Stimulated activated CD4-positive, alpha-beta T cell treated with anti-CD3 and anti-CD28 coated beads, Interleukin-4, amount 100 ng/mL, for 1 hour (primary cell): ENCODE measurements at places on chromosomes 13 and 19.

GRCh38 chr19:49520705-49521319 lies 7.0 kb upstream of the RCN3 start:
- no peak for DNase-seq

DNA sequence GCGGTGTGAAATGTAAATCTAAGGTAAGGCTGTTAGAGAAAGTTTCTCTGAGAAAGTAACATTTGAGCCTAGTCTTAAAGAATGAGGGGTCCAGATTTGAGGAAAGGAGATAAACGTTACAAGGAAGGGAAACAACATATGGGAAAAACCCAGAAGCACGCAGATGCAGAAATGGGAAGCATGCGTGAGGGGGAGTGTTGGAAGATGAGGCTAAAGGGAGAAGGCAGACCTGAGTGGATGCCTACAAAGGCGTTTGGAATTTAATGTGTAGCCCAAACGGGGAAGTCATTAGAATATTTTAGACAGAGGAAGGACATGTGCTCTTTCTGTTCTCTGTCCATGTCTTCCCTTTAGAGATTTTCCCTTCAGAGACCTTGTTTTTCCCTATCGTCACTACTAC lies 61.0 kb downstream of the TPT1 start:
- no peak for DNase-seq

DNA sequence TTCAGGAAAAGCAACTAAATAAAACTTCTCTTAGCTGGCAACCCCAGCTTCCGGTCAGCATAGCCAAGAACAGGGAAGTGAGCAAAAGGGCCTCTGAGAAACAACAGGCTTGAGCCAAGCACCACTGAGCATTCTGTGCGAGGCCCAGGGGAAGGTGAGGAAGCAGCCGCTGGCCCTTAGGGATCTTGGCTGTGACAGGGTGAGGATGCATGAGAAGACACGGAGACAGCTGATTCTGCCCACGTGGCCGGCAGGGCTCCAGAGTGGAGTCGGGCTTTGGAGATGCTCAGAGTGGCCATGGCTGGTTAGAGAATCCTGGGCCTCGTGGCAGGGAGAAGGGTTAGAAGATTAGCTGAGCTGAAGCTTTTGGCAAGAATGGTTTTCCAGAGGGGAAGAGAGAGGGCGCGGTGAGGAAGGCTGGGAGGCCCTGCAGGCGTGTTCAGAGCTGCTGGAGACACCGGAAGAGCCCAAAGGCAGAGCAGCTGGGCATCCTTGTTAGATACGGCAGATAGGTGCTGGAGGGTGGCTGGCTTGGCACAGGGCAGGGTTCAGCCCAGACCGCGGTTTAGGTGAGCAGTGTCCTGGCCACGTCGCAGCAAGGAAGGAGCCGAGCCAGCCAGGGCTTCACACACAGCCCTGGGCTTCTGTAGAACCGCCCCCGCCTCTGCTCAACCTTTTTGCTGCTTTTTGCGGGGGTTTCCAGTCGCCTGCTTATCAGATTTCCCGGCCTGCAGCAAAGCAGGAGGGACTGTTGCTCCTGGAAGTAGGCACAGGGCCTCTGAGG lies 17.3 kb downstream of the UPF1 start:
- DNase-seq: no peak

- DNase-seq: no peak
Observed at GRCh38 chr19:17933414-17934129, 757 bp downstream of the CCDC124 start.

DNA sequence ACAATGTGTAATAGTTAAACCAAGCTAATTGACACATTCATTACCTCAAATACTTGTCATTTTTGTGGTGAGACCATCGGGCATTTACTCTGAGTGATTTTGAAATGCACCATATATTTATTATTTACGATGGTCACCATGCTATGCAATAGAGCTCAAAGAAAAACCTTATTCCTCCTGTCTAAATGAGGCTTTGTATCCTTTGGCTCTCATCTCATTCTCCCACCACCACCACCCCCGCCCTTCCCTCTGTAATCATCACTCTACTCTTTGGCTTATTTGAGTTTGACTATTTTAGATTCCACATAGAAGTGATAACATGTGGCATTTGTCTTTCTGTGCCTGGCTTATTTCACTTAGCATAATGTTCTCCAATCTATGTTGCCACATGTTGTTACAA lies 124.9 kb downstream of the CYSLTR2 start:
- no peak for DNase-seq

- DNase-seq: no peak
Observed at GRCh38 chr19:24069905-24070657, 16.9 kb upstream of the ZNF254 start.

DNA sequence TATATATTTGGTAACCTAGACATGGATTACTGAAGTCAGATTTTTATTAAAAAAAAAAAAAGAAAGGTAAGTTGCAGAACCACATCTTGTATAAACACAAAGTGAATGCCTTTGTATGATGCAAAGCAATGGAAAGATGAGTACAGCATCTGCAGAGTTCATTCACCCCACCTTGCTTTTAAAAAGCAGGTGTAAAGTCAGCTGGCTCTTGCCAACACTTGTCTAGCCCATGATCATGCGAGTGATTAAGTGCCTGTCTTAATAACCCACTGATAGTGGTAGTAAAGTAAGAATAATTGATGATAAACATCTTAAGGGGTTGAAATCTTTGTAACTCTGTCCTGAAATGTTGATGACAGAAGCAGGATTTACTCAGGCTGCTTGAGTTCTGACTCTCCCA lies 710.4 kb downstream of the EFNB2 start:
- no peak for DNase-seq

GRCh38 chr19:8397271-8397670 lies 7.1 kb downstream of the RAB11B start:
- DNase-seq: no peak

DNA sequence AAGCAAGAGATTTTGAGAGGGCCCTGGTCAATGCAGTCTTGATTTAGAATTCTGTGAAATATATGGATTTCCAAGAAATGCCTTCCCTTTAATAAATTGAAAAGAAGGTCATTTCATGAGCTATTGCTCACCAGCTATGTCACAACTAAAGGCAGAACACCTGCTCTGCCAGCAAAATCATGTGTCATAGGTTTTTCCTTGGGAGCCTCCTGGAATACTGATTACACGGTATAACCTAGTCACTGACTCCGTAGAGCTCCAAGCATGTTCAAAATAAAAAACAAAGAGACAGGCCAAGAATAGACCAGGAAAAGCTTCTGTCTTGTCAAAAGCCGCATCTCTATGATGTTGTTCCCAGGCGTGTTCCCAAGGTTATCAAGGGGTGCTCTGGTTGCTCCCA lies 45.5 kb downstream of the HSPH1 start:
- no peak for DNase-seq

- no peak for DNase-seq
Observed at GRCh38 chr19:28980236-28980868, 232.6 kb downstream of the UQCRFS1 start.

DNA sequence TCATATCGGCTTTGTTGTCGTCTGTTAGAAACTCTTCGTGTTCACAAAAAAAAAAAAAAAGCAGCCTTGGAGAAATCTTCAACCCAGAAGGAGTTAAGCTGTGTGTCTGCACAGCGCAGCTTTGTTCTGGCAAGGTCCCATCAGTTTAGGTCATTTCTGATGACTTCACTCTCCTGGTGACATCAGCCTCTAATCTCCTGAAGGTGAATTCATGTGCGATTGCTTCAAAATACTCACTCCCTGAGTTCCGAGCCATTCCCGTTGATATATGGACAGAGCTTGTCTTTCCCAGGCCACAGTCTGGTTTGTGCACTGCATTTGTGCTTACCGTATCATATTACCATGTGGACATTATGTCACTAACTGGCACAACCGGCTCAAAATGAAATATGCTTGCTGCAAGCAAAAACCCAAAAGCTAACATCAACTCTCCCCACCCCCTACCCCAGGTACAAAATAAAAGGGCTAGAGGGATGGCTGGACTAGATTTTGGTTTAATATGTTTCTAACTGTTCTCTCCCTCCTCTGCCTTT lies 342.4 kb downstream of the KCNRG start:
- no peak for DNase-seq

DNA sequence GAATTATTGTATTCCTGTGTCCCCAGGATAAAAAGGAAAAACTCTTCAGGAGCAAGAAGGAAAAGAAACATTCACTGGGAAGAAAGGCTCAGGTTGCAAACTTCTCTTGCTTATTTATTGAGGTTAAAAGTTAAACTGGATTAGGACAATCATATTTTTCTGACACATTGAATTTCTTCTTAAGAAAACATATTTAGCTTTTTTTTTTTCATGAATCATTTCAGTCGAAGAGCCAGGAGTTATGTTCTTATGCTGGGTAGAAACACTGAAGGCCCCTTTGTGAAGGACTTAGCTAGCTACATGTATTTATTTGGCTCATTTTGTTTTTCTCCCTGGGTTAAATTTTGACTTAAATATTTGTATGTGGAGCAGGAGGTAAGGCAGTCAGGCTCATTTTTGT lies 434.0 kb downstream of the KLF5 start:
- DNase-seq: no peak

DNA sequence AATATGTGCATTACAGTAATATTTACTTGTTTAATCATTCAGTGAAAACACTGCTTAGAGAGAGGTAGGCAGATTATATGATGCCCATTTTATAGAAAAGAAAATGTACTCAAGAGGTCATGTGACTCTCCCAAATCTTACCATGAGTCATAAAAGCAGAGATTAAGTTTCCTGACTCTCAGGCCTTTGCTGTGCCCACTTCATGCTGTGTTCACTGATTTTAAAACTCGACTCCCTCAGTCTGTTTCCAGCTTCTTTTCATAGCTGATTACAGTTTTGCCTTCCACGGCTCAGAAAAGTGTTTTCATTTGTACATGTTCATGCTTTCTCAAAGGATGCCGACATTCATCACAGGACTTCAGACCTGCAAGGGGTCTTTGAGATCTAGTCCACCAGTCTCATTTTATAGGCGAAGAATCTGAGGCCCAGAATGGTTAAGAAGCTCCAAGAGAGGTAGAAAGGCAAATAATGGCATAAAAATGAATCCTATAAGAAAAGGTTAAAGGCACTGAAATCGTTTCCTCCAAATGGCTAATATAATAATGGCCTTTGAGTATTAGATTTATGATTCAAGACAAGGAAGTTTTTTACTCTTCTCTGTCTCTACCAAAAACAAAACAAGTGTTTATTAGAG lies 9.0 kb upstream of the IPO5 start:
- no peak for DNase-seq

GRCh38 chr19:49591731-49592485 lies 926 bp downstream of the PRR12 start:
- peak; percentile 48 for DNase-seq

DNA sequence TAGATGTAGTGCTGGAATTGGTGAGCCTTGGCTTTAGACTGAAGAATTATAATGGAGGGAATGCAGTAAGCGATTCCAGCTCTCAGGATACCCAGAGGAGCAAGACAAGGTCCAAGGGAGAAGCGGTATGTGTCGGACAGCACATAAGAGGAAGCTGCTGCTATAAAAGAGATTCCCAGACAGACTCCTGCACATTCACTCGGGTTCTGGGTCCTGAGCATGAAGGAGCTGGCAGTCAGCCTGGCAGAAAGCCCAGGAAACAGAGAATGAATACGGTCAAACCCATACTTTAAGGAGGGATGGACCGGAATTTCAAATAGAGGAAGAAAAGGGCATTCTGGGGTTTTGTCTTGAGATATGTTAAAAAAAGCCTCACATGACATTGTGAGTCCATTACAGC lies 308.3 kb downstream of the DNAJC15 start:
- no peak for DNase-seq

DNA sequence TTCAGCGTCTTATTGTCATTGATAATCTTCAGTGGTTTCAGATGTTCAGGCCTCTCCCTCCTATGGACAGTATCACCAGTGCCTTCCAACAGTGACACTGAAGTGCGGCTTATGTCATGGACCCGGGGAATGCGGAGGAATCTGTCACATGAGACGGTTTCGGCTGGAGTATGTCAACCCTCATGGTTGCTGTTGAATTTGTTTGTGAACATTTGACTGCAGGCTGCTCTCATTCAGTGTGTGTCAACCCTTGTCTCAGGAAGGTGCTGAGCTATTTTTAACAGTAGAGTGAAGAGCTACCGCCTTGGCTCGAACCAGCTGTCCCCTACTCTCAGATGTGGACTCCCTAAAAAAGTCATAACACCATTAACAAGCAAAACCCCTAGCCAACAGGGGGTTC lies 138.8 kb upstream of the RNF113B start:
- no peak for DNase-seq

DNA sequence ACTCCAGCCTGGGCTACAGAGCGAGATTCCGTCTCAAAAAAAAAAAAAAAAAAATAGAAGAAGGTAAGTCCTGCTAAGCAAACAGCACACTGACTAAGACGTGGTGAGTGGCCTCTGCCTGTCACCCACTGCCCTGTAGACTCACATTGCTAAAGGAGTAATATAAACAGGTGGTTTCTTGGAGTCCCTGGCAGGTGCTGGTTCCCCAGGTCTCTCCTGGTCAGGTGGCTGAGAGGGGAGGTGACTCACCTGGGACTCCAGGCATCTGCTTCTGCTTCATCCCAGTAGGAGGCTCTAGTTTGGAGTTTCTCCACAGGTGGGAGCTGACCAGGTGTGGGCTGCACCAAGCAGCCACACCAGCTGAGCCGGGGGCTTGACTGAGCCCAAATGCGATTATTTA lies at the start of gene OR10H1:
Gene OR10H1 (minus strand): TSS at position 359 of the 400 bp plus-strand sequence. CDS start 7,627 bp downstream, outside the sequence.
- DNase-seq: no peak

DNA sequence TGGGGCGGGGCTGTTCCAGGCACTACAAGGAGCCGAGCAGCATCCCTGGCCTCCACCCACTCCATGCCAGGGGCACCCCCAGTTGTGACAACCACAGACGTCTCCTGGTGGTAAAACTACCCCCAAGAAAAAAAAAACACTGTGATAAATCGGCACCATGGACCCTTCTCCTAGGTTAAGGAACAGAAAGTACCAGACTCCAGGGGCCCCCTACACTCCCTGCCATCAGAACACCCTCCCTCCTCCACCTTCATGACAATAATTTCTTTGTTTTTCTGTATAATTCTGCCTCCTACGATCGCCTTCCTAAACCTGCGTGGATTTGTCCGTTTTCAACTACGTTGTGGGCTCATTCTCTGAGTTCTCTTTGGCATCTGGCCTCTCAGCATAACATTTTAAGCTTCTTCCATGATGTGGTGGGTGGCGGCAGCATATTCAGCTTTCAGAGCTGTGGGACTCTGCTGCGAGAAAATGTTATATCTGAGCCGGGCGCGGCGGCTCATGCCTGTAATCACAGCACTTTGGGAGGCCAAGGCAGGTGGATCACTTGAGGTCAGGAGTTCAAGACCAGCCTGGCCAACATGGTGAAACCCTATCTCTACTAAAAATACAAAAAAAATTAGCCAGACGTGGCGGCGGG lies 8.6 kb downstream of the TLE2 start:
- no peak for DNase-seq
